Mesothelial cell of epicardium (in vitro differentiated cells): ENCODE measurements at places on chromosomes 1 and 21.

DNA sequence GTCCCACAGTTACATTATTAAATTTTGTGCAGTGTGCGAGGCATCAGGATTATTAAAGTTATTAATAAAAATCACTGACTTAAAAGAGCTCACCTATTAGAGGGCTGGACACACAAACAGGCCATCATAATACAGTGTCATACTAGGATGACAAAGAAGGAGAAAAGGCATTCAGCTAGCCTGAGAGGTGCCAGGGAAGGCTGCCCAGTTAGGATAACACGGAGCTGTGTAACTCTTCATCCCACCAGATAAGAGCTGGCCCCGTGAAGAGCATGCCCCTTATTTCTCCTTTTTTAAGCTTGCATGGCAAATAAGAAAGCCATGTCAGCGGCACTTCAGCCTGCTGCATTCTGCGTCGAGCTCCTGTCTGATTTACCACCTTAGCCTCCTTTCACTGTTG, 109.5 kb downstream of the KCNK1 start:
- no peak for DNase-seq

DNA sequence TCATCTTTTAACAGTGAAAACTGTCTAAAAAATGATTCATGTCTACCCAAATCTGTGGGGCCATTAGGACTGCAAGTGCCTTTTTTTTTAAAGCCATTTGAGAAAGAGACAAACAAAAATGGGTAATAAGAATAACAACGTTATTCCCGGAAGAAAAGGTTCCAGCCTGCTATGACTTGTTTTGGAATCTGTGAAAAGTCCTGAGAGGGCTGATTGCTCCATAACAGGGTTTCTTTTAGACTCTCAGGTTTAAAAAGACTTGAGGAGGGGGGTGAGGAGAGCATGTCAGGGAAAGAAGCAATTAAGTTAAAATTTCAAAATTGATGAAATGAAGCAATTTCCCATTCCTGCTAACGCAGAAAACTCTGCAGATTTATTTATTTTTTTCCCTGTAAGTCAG, 56.4 kb downstream of the CACHD1 start:
- DNase-seq, result no peak

GRCh38 chr1:207389728-207390464, 64.2 kb upstream of the CR2 start:
- no peak for DNase-seq

GRCh38 chr1:50348449-50349241, 74.6 kb downstream of the DMRTA2 start:
- DNase-seq, result no peak

DNA sequence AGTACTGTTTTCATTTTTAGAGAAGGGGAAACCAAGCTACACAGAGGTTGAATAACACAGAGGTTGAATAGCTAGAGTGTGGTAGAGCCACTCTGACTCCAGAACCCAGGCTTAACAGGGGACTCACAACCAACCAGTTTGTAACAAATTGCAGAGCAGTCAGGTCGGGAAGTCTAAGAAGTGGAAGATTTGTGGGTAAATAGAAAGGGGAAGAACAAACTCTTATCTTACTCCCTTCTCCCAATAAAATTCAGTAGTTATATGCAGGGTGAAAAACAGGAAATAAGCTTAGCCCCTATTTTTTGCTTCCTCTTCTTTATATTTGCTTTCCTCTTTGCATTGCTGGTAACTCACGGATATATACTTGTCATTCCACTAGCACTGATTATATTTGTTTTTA, 23.2 kb downstream of the CDC42 start:
- DNase-seq, result no peak

GRCh38 chr1:157249326-157249725, 111.1 kb upstream of the ETV3 start:
- no peak for DNase-seq

GRCh38 chr1:75472089-75472970, 138.6 kb downstream of the SLC44A5 start:
- DNase-seq, result no peak

- no peak for DNase-seq
Observed at GRCh38 chr1:15483971-15484370, 8.1 kb downstream of the CELA2B start.
